Smooth muscle cell of trachea (primary cell): ENCODE measurements at places on chromosomes 4 and X. TPM values are rescaled to one million over a fixed set of nuclear protein-coding genes. Genes with fewer than 3 reads are reported as not detected.

Gene EFHC2
- total RNA-seq = 0.29 and 1.2 TPM in 2 replicates

Gene MAGEA12
- not detected in 2 replicates for total RNA-seq

Gene MID2
- 4.3 and 4.8 TPM in 2 replicates for total RNA-seq

Gene DRD5
- total RNA-seq = not detected in 2 replicates

Gene TMEM255A
- under 0.01 TPM in 1 of 2 replicates, not detected in the other for total RNA-seq

Gene RAI2
- total RNA-seq = 2.2 and 5.8 TPM in 2 replicates

Gene ZMAT1
- total RNA-seq = 0.17 and 0.44 TPM in 2 replicates

Gene RENBP
- total RNA-seq = 1.3 and 1.5 TPM in 2 replicates

Gene RBM47
- 1.0 and 1.3 TPM in 2 replicates for total RNA-seq

Gene GAGE2A
- total RNA-seq = not detected in 2 replicates

Gene RELL1
- 58.9 and 91.6 TPM in 2 replicates for total RNA-seq

Gene CRMP1
- 0.50 TPM in 1 of 2 replicates, not detected in the other for total RNA-seq

Gene NPY2R
- total RNA-seq = not detected in 2 replicates

Gene ZBTB49
- total RNA-seq = 2.6 and 2.9 TPM in 2 replicates

Gene LONRF3
- under 0.01 and 0.33 TPM in 2 replicates for total RNA-seq

Gene NAP1L3
- total RNA-seq = 4.8 and 4.9 TPM in 2 replicates

Gene HDAC6
- total RNA-seq = 28.1 and 36.1 TPM in 2 replicates

Gene PRR27
- total RNA-seq = not detected in 2 replicates

Gene NAP1L2
- 1.5 and 3.1 TPM in 2 replicates for total RNA-seq

Gene RGN
- 4.5 and 5.2 TPM in 2 replicates for total RNA-seq

Gene BST1
- 6.6 and 13.8 TPM in 2 replicates for total RNA-seq

Gene OFD1
- 13.2 and 14.5 TPM in 2 replicates for total RNA-seq

Gene RADX
- total RNA-seq = 2.5 and 6.5 TPM in 2 replicates

Gene P2RY8
- not detected in 2 replicates for total RNA-seq

Gene UCHL1
- total RNA-seq = 341 and 500 TPM in 2 replicates

Gene HGFAC
- total RNA-seq = 0.66 TPM in 1 of 2 replicates, not detected in the other

Gene SSX3
- not detected in 2 replicates for total RNA-seq

Gene LINC00632
- 1.7 and 7.3 TPM in 2 replicates for total RNA-seq

Gene ASMT
- not detected in 2 replicates for total RNA-seq

Gene SHOX
- not detected in 2 replicates for total RNA-seq

Gene RPS6KA6
- 3.1 and 3.3 TPM in 2 replicates for total RNA-seq

Gene TMPRSS11D
- under 0.01 TPM in 1 of 2 replicates, not detected in the other for total RNA-seq

Gene PABPC4L
- 0.17 and 0.58 TPM in 2 replicates for total RNA-seq

Gene CTAG1A
- total RNA-seq = not detected in 2 replicates

Gene CYBB
- under 0.01 TPM in 1 of 2 replicates, not detected in the other for total RNA-seq

Gene NLGN4X
- total RNA-seq = under 0.01 and 0.15 TPM in 2 replicates

Gene GYG2
- 4.5 and 9.3 TPM in 2 replicates for total RNA-seq

Gene SPOCK3
- 0.17 and 0.44 TPM in 2 replicates for total RNA-seq

Gene ZAR1
- total RNA-seq = not detected in 2 replicates

Gene CCSER1
- not detected in 2 replicates for total RNA-seq

Gene MGAT4D
- total RNA-seq = under 0.01 TPM in 1 of 2 replicates, not detected in the other

Gene ERAS
- total RNA-seq = not detected in 2 replicates

Gene DUSP21
- total RNA-seq = not detected in 2 replicates

Gene KLHL34
- total RNA-seq = under 0.01 and 0.17 TPM in 2 replicates

Gene CWH43
- total RNA-seq = not detected in 2 replicates

Gene GASK1B
- 77.5 and 110 TPM in 2 replicates for total RNA-seq

Gene PITX2
- total RNA-seq = 0.87 and 0.99 TPM in 2 replicates

Gene PNMA5
- total RNA-seq = not detected in 2 replicates
